ENCODE measurements at places on chromosomes 2 and 18.
A peak's percentile ranks its signal among the peaks of the same experiment; 100 is the strongest.

- DNase-seq, result no peak
Measured at GRCh38 chr2:185137700-185138099, 539.4 kb downstream of the ZNF804A start.

GRCh38 chr2:129656081-129656598 lies 323.3 kb upstream of the RAB6C start:
- DNase-seq, result no peak

DNA sequence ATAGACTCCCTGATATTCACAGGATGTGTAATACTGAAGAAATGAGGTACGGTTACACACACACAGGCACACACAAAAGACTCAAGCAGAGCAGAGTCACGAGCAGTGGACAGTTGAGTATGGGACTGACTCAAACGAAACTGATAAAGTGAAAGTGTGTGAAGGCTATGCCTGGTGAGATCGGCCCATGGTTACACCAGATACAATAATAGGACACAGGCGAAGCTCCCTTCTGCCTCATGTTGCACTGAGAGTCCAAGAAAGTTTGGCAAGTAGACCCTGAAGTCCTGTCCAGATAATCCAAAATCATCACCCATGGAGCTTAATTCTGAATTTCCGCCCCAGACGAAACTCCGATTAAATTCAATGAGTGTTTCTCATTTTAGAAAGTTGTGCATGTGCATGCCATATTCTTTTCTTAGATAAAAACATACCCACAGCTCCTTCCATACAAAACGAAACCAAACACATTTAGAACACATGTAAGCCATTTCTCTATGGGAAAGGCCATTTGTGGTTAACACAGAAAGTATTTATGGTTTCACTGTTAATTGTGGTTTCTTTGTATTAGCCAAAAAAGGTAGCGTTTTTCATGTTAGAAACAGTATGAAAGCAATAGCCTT lies 567.6 kb downstream of the PLCL1 start:
- no peak for DNase-seq

DNA sequence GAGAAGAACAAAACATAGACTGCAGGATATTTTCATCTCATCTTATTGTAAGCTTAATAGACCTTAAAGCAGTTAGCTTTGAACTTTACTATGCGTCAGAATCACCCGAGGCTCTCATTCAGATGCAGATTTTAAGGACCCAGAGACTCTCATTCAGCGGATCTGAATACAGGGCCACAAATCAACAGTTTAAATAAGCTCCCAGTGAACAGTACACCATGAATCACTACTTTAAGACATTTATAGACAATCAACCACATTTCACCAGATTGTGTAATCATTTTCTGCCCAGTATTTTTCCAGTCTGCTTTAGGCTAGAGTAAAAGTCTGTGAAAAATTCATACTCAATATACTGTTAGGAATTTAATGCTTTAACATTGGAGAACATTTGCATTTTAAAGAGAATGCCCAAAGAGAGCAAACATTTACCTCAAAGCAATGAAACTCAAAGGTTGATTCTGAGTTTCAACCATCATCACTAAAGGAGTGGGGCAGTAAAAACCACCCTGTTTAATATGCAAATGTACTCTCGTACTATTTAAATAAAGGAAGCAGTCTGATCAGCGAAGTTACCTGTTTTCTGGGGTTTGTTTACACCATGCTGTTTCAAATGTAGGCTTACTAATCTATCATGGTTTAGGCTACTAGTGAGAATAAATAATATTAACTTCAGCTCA lies 11.0 kb upstream of the ALPK2 start:
- no peak for DNase-seq

DNA sequence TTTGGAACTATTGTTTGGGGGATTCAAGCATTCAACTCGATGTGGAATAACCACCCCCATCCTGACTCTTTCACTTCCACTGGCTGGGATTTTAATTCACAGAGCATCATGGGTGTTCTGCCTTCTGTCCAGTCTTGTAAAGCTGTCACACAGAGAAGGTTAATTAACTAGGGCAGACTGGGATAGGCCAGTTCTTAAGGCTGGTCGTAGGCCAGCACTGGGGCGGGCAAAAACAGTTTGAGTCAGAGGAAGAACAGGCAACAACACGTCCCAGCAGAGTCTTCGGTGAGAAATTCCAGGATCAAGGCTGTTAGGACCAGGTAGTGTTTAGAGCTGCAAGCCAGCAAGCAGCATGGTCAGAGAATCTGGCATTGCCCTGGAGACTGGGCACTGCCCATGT lies 4.0 kb upstream of the RNF152 start:
- DNase-seq, result peak; percentile 46

DNA sequence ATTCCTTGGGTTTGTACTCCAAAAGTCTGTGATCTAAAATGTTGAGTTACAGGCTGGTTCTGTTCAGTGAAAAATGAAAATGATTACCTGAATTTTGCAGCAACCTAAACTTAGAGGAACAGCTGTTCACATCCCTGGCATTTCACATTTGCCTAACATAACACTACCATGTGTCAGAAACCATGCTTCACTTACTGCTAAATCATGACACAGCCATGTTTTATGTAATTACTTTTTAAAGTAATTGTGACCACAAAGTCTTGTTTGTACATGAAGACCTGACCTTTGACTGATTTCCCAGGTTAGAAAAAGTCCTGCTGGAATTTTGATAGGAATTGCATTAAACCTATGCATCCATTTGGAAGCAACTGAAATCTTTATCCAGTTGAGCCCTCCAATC lies 79.1 kb downstream of the FAM168B start:
- DNase-seq, result no peak

DNA sequence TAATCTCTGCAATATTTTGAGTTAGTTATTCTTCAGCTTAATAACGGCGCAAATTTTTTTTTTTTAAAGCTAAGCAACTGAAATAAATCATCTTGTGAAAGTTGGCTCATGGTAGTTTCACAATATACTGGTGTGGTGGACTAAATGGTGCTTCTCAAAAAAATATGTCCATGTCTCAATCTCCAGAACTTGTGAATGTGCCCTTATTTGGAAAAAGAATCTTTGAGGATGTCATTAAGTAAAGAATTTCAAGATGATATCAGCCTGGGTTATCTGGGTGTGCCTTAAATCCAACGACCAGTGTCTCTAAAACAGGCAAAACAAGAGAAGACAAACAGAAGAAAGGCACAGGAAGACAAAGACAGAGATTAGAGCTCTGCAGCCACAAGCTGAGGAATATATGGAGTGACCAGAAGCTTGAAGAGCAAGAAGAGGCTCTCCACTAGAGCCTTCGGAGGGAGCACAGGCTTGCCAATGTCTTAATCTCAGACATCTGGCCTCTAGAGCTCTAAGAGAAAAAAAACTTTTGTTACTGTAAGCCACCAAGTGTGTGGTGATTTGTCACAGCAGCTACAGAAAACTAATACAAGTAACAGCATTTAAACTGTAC lies 71.4 kb downstream of the HNMT start:
- no peak for DNase-seq

DNA sequence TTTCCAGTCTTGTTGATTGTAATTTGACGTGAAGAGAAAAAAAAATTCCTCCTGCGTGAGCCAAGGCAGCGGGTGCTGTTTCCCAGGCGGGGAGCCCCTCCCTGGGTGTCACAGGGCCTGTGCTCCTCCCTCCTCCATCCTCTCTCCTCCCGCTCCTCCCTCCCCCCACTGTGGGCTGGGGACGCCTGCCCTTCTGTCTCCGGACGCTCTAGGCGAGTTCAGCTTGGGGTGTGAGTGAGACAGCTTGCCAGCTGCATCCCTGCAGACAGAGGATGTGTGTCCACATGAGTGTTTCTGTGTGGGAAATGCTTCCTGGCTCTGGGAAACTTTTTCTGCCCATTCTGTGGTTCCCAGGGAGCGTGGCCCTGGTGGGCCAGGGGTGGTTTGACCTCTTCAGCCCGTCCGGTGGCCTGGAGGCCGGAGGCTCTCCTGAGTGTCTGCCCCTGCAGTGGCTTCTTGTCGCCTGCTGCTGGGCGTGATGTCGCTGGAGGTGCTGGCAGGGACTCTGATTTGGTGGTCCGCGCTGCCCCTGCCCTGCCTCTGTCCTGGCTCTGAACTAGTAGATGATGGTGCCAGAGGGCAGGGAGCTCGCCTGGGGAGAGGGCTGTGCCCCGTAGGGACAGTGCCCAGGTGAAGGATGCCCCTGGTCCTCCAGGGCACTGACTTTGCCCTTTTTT lies 96.4 kb downstream of the USP40 start:
- DNase-seq, result peak; percentile 80

- no peak for DNase-seq
Measured at GRCh38 chr18:54228364-54228763, 3.9 kb upstream of the MBD2 start.

DNA sequence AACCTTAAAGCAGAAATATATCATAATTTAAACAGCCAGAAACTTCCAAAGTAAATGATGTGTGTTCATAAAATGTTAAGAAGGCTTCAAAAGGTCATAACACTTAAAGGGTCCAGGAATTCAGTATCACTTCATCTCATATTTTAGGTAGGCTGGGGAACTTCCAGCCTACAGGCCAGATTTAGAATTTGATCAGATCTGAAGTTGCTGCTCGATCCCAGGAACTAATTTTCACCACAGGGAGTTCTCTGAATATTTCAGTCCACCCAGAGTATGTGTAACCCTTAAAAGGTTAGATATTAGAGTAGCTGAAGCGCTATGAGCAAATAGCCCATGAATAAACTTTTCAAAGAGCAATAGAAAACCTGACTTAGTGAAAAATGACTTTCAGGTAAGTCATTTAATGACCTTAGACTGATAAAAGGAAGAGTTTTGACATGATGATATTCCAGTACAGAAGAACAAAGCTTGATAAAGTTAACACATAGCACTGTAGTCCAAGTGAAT lies 1.7 kb downstream of the WIPF1 start:
- DNase-seq, result no peak

GRCh38 chr2:139622691-139623090 lies 842.5 kb upstream of the NXPH2 start:
- DNase-seq, result no peak

DNA sequence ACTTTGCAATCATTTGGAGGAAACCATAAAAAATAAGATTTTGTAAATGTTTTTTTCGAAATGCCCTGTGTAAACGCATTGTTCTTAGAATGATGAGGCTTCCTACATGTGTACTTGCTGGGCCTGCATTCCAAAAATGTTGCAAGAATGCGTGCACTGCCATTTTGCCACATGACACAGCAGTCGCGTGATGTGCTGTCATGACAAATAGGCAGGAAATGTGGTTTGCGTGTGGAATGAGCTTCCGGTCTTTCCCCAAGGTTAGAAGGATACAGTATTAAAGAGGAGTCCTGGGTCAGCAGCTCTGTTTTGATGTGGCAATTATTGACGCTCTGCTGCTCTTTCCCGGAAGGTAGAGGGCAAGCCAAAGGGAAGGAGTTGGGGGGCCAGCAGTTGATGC lies 18.1 kb upstream of the SERPINB2 start:
- no peak for DNase-seq

DNA sequence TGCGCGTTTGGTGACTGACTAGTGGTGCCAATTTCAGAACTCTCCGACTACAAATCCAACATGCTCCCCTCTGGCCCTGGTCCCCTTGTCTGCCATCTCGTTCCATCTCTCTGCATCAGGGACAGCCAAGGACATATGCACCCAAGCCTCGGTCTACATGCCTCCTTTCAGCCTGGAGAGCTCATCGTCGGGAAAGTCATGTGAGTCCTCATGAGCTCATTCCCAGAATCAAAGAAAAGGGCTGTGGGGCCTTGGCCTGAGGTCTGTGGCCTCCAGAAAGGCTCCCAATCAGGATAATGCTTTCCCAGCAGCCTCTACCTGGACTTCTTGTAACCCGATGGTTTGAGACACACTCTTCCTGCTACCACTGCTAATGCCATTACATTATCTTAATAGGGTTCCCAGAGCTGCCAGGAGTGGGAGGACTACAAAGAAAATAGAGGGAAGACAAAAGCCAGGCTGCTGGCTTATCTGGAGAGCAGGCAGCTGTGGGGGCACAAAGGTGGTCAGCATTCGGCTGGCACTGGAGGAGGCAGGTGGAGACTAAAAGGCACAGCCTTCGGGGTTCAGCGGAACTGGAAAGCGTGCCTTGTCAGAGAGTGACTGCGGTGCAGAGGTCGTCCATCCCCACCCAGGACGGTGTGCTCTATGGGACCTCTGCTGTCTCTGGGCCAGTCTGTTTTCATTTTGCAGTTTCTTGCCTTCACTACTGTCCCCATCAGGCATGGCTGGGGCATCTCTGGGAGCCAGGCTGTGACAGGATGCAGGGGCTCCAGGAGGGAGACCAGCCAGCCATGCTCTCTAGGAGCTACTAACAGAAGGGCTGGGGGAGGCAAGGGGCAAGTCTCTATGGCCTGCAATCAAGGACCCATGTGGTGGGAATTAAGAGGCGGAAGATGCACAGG lies 104.4 kb upstream of the SMAD2 start:
- DNase-seq, result no peak

GRCh38 chr2:3725458-3726250 lies 22.3 kb downstream of the DCDC2C start:
- no peak for DNase-seq

- DNase-seq, result no peak
Measured at GRCh38 chr2:1450915-1451314, 37.7 kb downstream of the TPO start.

DNA sequence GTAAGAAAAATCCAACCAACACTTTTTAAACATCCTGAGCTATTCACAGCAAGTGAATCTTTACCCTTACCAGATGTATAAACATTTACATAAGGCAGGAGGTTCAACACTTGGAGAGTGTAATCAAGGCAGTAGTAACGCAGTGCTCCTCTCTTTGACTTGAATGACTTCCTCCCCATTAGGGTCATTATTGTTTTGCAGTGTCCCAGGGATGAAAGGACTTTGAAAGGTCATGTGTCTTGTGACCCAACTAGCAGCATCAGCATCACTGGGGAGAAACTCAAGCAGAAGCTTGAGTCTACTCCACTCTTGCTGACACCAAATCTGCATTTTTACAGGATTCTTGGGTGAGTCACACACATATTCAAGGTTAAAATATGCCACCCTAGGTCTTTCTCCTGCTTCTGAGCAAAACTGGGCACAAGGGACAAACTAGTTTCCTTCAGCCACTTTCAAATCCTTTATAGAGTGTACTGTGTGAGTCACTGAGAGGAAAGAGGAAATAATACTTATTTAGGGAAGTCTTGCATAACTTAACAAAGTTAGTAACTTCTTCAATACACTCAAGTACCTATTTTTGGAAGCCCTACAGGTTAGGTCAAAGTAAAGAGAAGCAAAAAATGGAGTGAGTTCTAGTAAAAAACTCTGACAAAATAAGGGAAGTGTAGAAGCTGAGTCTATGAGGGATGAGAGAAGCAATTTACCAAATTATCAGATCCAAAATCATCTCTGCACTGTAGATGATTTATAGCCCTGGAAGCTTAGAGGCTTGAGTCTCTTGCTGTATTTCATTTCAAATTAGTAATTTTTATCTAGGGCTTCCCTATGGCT lies 51.0 kb upstream of the EML4 start:
- DNase-seq, result no peak

GRCh38 chr2:25127646-25128045 lies 40.7 kb downstream of the POMC start:
- DNase-seq, result no peak

Measured in left ventricle myocardium superior (tissue), 1 donor.